ENCODE measurements at places on chromosomes 6 and 20.

DNA sequence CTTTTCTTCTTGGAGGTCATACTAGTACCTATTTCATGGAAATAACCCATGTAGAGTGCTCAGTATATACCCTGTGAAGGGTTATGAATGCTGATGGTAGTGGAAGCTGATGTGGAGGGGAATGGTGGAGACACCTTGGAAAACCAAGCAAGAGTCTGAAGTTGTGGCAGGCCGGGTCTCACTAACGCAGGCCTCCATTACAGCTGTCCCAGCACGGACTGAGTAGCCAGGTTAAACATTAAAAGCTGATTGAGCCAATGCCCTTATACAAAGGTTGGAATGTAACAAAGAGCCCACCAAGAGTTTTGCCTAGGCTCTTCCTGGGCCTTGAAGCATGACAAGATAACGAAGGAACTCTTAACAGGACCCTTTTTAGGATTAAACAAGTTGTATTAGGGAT lies 2.1 kb upstream of the PCMTD2 start:
- no peak for DNase-seq

DNA sequence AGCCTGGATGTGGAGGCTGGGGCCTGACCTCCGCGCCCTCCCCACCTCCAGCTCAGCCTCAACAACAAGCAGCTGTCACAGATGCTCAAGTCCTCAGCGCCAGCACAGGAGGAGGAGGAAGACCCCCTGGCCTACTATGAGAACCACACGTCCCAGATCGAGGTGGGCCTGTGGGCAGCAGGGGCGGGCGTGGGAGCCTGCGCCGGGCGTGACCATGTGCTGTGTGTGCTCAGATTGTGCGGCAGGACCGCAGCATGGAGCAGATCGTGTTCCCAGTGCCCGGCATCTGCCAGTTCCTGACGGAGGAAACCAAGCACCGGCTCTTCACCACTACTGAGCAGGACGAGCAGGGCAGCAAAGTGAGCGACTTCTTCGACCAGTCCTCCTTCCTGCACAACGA lies 23.5 kb downstream of the UQCC2 start:
- no peak for DNase-seq

DNA sequence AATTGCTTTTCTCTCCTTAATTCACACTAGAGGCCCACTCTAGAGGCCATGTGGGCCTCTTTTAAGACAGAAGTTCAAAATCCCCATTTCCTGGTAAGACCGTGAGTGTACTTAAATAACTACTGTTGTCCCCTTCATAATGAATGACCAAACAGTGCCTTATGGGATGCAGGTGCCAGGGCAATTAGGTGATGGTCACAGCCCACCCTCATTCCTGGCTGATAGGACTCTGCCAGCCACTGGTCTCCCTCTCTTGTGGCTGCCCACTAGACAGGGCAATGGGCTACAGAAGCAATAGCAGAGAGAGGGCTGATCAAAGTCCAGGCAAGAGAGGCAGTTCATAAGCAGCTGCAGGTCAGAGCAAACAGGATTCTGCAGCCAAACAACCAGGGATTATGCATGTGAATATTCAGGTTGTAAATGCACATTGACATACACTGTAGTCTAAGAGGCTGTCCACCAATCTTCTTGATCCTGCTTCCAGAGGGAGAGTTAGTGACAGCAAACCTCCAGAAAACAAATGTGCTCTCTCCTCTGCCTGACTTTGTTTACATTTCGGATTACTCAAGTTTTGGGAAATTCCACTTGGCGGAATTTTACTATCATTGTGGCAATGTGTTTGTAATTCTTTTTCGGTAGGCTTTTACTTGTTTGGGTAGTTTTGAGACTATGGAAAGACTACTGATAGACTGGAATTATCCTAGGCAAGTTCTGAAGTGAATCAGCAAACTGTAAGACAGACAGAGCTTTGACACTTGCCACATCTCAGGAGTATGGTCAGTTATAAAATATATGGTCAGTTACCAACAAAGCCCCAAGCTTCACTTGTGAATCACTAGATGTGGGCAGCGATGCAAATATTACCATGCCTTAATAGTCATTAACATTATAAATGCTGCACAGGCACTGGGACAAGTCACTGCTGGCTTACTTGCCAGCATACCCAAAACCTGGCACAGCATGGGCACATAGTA lies 12.8 kb downstream of the PTPRK start:
- no peak for DNase-seq

DNA sequence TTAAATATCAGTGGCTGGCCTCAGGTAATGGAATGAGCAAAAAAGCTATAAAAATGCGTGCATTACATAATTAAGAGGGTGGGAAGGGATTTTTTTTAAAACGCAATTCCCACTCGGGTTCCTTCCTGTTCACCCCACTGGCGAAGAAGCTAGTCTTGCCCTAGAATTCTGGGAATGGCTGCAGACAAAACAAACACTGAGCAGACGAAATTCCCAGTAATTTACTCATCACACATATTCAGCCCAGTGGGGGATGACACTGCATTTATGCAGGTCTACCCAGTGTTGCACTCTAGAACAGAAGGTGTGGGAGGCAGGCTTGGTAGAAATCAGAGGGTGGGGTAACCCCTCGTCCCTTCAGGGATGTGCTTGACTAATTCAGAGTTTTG lies 2695.0 kb upstream of the DEFB115 start:
- DNase-seq, result no peak

DNA sequence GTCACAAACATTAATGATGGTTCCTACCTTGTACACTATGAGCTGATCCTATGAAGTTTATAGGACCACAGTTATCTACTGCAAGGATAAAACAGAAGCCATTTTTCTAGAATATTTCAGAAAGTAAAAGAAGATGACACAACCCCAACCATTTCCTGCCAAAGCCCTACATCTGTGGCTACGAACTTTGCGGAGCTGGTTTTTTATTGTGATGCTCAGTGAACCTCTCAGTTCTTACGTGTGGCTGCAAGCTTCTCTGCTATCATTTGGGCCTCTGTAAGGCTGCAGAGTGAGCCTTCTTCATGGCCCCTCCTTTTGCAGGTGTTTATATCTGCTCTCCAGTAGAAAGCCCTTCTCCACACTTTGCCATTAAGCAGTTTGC lies 17.8 kb upstream of the TAGAP start:
- peak; percentile 82 for DNase-seq
